NCI-H510A (cell line): ENCODE measurements at places on chromosomes 13 and 19.

- no peak for DNase-seq
Measured at GRCh38 chr13:56530096-56530495, 610.6 kb upstream of the PRR20A start.

- no peak for DNase-seq
Measured at GRCh38 chr19:1122972-1123363, 19.2 kb downstream of the GPX4 start.

DNA sequence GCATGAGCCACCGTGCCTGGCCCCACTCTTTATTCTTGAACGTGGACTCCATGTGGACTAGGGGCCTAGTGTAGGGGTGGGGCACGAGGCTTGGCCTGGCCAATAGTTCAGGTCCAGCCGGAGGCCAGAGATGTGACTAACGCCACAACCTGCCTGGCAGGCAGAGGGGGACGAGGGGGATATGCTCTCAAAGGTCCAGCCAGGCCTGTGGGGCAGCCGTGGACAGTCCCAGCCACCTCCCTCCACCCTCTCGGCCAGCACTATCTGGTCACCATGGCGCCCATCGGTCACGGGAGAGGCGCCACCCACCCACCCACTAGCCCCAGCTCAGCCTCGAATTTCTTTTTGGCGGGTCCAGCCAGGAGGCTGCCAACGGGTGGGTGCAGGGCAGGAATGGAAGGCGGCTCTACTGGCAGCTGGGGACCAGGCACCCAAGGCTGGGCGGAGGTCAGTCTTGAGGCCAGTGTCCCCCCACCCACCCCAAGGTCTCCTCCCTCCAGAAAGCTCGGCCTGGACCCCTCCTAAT, 2.2 kb upstream of the CERS1 start:
- DNase-seq, result no peak

DNA sequence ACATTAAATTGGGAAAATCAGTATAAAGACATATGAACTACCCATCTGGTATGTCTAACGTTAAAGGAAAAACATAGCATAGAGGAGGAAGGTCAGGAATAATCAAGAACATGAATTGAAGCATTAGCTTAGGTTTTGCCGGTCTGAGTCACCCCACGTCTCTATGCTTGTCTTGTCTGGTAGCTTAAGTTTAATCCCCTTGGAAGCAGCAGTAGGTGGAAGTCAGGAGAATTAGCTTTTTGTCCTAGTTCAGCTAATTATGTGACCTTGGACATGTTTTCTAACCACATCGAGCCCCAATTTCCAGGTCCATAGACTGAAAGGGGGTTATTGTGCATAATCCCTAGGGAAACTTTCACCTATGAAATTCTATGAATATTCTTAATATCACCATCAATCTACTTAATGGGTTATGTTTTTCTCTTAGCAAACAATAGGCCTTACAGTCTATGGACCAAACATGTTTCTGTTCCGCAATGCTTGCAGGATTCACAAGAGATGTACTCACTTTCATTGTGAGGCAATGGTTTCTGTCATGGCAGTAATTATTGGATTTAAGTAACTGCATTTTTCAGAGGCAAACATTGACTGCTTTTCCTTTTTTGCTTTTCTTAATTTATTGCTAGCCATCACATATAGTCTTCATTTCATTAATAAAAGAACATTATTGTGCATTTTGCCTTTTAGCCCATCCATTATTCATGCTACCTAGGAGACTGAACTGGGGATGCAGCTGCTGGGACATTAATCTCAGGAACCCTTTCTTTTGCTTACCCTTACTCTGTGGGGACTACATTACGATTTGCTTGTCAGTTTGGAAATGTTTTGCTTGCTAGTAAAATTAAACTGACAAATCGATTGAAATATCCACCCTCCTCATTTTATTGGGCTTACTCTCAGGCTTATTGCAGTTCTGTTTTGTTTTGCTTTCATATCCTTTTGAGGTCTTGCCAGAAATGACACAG, 304.8 kb upstream of the MAB21L1 start:
- no peak for DNase-seq

DNA sequence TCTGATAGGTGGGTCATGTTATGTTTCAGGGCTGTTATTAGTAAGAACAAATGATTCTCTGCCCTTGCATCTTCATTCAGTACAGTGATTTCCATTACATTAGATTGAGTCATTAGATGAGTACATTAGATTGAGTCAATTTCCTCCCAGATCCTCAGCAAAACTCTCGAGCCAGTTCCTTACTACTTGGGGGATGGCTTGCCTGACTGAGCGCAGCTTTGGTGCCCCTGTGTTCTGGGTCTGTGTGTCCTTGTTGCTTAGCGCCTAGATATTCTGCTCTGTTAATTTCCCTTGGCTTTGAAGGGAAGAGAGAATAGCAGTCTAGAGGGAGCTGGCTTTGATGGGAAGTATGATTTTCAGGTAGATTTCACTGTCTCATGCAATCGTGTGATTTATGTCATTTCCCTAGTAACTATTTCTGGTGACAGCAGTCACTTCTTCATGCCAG, 19.1 kb upstream of the SCEL start:
- no peak for DNase-seq

DNA sequence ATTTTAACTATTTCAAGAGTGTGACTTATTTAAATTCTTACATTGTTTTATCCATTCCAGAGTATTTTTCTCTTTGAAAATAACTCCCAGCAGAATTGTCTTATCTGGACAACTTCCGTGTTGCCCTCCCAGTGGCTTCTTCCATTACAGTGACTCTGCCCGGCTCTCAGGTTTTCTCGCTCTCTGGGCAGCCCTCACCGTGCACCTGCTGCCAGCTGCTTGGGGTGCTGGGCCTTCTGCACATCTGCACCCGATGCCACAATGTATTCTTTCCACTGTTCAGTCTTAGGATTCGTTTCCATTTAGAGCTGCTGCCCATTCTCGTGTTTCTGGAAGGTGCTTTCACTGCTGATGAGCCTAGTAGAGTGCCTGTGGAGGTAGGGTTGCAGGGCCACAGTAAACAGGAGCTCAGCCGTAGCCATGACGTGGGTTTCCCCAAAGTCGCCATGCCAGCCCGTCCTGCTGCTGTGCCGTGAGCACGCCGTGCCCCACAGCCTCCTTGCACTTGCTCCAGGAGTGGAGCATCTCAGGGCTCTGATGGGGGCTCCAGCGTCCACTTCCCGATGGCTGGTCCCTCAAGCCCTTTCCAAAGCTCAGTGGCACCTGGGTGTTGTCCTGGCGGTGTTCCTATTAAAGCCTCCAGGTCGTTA, 46.1 kb upstream of the DCUN1D2 start:
- DNase-seq, result no peak

DNA sequence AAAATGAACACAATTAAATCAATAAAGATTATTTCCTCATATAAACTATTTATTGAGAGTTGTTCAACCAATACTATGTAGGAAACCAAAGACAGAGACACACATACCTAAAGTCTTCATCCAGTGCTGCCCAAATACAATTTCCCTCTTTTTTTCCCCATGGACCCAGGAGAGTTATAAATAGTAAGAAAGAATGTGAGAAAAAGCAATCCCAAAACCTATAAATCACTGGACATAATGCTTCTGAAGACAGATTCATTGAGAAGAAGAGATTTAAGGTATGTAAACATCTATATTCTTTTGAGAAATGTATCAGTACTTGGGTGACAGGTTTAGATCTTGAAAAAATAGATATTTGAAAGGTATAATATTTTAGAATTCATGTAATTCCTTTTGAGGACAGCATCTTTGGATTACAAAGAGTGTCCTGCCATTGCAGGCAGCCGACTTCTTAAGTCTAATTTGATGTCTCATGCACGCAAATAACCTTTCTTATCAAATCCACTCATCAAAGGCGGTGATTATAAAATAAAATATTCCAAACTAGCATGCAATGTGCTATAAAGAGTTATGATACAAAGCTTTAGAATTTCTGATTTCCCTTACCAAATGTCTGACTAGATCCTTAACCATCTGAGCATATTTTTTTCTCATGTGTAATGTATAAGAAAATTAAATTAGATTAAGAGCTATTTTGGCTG, 739.4 kb downstream of the LIG4 start:
- no peak for DNase-seq

DNA sequence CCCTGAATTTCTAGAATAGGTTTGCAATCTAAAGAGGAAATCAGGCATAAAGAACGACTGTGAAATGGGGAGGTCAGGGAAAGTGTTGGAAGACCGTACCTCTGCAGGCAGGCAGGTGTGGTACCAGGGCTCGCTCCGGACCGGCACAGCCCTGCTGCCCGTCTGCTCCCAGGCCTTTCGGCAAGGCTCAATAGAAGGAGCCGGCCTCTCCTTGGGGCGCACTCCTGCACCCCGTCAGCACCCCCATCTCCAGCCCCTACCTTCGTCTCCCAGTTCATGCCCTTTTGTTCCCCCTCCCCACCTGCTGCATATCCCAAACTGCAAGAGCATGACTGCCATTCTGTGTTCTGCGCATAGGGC, 139.8 kb upstream of the SOX1 start:
- no peak for DNase-seq
